Stimulated activated CD4-positive, alpha-beta T cell treated with anti-CD3 and anti-CD28 coated beads, Interleukin-4, amount 100 ng/mL, for 1 hour (primary cell): ENCODE measurements at places on chromosomes 7 and 10.

- DNase-seq, result no peak
Observed at GRCh38 chr7:142379201-142379885, 121.5 kb upstream of the PRSS58 start.

DNA sequence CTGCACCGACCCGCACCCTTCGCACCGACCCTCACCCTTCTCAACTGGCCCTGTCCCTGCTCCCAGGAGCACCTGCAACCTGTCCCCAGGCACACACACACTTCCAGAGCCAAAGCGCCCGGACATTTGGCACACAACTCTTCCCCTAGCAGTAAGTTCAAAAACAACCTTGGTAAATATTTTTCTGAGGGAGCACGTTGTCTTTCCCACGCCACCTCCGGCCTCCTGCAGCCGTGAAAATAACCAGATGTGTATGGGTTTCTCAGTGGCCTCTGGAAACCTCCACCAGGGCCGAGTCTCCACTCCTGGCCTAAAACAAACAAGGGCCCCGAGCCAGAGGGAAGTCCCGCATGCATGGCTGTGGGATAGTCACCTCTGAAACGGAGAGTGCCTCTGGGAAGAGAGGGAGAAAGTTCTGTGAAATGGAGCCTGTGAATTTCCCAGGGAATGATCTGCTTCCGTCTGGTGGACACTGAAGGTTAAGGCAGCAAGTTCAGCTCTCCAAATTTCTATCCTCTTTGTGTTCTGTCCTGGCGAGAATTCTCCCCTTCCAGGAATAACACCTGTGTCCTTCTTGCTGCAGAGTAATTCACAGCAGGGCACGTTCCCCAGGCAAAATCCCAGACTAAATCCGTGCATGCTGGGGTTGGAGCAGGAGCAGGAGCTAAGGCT is 15.8 kb downstream of the PODXL start:
- DNase-seq, result no peak

- DNase-seq, result no peak
Observed at GRCh38 chr10:126904818-126905701, at the start of gene DOCK1. Gene DOCK1, plus strand, starts transcription at chr10:126905428. Its CDS starts 90 bp downstream, at chr10:126905518.

- no peak for DNase-seq
Observed at GRCh38 chr7:96670338-96671289, 39.0 kb downstream of the SEM1 start.

DNA sequence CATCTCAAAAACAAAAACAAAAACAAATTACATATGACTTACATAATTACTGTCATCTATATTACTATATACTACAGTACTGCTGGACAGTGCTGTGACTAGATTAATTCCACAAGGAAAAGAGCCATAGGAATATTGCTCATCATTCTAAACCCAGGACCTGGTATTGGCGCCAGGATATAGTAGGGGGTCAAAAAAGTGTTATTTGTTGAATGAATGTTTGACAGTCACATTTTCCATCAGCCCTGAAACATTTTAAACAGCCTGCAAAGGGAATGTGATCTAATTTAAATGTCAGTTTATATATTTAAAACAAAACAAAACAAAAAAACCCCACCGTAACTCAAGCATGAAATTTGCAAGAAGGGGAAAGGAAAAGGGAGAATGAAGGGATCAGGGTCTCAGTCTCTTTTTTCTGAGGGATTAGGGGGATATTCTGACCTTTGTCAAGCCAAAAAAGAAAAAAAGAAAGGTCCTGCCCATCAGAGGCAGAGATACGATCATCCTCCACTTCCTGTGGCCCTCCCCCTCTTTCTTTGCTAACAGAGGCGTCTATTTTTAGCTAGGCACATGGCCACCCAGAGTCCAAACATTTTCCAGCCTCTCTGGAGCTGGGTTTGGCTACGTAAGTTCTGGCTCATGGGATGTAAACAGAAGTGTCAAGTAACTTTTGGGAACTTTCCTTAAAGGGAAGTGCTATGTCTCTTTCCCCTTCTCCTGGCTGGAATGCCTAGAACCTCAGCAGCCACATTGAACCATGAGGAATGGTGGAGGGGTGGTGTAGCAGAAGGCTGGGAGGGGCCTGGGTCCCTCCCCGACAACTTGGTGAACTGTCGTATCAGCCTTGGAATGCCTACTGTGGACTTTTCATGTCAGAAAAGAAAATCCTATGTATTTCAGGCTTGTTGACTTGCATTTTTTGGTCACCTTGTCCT is 44.6 kb upstream of the DLG5 start:
- no peak for DNase-seq

GRCh38 chr10:12634621-12634931 is 285.2 kb downstream of the CAMK1D start:
- no peak for DNase-seq

GRCh38 chr10:103232772-103233488 is 12.8 kb upstream of the RPEL1 start:
- no peak for DNase-seq

- no peak for DNase-seq
Observed at GRCh38 chr10:10542477-10542876, 475.2 kb upstream of the CELF2 start.

GRCh38 chr7:48408731-48409130 is 237.5 kb downstream of the ABCA13 start:
- DNase-seq, result no peak

GRCh38 chr10:103254538-103255325 is 9.0 kb downstream of the RPEL1 start:
- DNase-seq, result no peak

DNA sequence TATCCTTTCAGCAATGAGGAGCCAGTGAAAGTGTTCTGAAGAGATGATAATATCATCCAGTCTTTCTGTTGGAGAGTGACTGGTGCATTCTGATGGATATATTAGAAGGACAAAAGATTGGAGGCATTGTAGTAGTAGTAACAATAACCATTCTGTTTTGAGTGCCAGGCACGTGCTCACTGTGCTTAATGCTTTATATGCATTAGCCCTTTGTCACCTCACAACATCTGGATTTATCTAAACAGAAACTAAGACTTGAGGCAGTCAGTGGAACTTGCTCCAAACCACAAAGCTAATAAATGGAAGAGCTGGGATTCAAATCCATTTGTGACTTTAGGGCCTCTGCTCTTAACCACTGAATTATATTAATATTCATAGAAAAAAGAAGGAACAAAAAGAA is 84.5 kb upstream of the OIT3 start:
- DNase-seq, result no peak

- DNase-seq, result no peak
Observed at GRCh38 chr7:74306730-74307469, 17.7 kb downstream of the CLIP2 start.

GRCh38 chr7:132757783-132758182 is 181.5 kb upstream of the PLXNA4 start:
- DNase-seq, result no peak

DNA sequence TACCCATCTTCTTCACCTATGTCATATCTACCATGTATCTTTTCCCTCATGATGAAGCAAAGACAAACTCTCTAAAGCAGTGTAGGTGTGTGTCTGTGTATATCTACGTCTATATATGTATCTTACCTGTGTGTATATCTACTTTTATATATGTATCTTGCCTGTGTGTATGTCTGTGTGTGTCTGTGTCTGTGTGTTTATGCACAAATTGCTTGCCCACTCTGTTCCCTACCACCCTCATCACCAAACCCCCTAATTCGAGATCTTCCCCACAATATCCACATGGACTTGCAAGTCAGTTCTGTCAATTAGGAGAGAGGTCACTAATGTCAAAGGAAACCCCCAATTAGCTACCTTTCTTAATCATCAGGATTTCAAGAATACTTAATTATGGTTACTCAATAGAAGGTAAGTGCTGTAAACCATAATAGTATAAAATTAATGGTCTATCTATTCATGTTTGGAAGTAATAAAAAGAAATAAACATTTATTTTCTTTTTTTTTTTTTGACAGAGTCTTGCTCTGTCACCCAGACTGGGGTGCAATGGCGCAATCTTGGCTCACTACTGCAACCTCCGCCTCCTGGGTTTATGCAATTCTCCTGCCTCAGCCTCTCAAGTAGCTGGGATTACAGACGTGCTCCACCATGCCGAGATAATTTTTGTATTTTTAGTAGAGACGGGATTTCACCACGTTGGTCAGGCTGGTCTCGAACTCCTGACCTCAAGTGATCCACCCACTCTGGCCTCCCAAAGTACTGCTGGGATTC is 43.6 kb downstream of the ANKRD61 start:
- no peak for DNase-seq

GRCh38 chr7:121985476-121986030 is 112.6 kb downstream of the PTPRZ1 start:
- no peak for DNase-seq

- DNase-seq, result no peak
Observed at GRCh38 chr7:98669329-98670000, 52.4 kb downstream of the NPTX2 start.

DNA sequence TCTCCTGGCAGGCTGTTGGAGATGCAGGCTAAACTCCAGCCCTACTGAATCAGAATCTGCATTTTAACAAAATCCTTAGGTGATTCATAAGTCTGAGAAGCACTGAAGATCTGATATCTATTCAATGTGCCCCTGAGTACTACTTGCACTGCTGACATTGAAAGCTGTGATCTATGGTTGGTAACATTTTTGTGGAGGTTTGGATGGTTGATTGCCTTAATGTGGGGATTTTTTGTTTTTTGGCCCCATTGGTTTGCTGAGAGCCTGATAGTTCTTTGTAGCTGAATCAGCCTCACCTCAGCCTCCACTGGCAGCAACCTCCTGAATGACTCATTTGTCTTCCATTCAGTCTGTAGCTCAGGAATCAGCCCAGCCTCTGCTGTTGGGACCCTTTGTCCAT is 14.7 kb upstream of the LRRN3 start:
- DNase-seq, result peak; percentile 23

DNA sequence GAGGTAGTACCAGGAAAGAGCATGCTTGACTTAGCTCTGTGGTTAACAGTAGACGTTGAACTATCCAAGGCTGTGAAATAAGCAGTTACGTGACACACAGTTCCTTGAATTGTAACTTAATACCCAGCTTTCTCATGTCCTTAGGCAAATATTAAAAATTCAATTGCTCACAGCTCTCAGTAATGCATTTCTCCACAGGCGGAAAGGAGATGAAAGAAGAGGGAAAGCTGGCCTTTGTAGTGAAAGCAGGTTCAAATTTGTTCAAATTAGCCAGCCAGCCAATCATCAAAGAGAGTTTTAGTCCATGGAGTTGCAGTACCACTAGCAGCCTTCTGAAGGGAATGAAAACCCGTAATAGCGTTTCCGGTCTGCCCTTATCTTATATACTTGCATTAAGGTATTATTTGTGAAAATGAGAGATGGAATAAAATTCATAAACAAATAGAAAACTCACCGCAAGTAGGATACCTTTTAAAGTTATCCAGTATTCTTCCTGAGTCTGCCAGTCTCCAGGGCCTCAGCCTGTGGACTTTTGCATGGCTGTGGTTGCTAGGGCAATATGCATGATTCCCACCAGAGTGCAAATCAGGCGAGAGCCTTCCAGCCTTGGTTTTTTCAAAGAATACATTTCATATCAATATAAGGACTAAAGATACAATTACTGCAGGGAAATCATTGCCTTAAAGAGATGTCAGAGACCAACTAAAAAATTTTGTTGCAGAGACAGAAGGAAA is 795.5 kb downstream of the TNS3 start:
- DNase-seq, result no peak

- no peak for DNase-seq
Observed at GRCh38 chr10:132328738-132329137, 3.3 kb upstream of the LRRC27 start.

- no peak for DNase-seq
Observed at GRCh38 chr10:59587083-59587755, 122.4 kb downstream of the SLC16A9 start.

DNA sequence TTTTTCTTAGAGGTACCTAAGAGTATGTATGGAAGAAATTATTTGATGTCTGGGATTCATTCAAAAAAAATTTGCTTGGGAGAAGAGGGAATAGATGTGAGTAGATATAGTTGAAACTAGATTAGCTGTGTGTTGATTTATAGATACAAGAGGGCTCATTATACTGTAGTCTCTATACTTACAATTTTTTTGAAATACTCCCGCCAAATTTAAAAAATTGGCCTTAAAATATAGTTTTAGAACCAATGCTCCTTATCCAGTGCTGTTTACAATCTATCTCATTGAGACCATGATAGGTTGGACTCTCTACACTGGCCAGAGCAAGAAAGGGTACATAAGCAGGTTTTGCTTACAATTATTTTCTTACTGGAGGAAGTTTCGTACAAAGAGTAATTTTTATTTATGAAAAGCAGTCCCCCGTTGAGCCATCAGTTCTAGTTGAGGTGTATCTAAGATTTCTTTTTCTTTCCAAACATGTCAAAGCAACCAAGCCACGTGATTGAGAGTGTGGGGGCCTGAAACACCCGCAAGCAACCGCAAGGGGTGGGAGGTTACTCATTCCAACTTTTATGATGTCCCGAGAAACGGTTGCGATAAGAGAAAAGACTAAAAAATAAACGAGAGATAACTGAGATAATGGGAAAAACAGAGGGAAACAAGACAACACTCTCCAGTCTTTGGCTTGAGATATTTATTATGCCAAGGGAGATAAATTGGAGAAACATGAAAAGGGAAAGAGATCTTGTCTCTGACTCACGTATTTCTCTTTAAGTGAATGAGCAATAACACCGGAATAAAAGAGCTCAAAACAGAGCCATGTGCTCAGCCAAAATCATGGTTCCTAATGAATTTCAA is 729.2 kb downstream of the LRMDA start:
- no peak for DNase-seq

DNA sequence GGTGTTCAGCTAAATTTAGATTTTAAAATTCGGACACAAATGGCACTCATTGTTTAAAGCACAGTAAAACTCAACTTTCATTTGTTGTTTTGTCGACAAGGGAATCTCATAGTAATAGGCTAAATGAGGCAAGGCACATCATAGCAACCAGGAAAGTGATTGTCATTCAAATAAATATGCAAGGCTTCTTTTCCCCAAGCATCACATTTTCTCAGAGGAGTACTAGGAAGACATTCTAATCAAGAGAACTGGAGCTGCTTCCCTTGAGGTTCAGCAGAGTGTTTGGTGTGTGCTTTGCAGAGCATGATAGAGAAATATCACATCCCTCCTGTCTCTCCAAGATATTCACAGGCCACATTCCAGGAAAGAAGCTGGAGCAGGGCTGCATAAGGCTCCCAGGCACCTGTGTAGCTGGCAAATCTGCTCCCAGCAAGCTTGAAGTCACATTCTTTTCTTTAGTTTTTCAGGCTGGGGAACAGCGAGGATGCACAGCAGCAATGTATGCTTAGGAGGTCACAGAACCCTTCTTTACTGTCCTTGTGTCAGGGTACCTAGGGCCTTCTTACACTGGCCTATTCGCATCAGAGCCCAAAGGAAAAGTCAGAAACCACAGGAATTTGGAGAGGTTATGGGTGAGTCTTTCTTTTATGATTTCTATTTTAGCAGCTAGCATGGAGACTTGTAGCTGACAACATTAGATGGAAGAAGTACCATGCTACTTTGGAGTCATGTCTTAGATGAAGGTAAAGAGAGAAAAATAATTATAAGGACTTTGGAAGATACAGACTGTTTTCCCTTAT is 95.9 kb upstream of the HDAC9 start:
- no peak for DNase-seq

GRCh38 chr10:10902951-10903350 is 114.7 kb upstream of the CELF2 start:
- DNase-seq, result no peak
